H1 (cell line): ENCODE measurements at places on chromosomes 6 and 20.

DNA sequence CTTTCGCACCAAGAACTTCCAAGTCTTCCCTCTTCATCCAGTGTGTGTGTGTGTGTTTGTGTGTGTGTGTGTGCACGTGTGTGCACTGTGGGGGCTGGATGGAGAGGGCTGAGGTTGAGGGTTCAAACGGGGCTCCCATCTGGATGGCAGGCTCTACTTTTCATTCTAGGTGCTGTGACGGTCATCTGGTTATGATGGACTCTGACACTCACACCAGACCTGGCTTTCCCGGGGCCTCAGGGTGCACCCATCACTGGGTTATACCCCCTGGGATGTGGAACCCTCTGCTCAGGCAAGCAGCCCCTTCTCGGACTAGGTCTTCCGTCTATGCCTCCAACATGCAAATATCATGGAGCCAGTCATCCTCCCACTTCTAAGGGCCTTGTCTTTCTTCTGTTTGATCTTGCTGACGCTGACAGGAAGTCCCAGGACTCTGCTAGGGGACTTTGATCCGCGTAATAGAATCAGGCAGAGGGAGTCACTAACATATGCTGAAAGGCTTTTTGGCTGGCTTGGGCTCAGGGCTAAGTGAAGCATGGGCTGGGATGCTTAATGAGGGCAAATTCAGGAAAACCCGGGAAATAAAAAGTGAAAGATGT lies 313.6 kb downstream of the CDC5L start:
- no peak for DNase-seq

- DNase-seq: no peak
Measured at GRCh38 chr20:8389381-8390036, 257.4 kb downstream of the PLCB1 start.

- DNase-seq: no peak
Measured at GRCh38 chr6:148657048-148657447, 89.8 kb upstream of the UST start.

DNA sequence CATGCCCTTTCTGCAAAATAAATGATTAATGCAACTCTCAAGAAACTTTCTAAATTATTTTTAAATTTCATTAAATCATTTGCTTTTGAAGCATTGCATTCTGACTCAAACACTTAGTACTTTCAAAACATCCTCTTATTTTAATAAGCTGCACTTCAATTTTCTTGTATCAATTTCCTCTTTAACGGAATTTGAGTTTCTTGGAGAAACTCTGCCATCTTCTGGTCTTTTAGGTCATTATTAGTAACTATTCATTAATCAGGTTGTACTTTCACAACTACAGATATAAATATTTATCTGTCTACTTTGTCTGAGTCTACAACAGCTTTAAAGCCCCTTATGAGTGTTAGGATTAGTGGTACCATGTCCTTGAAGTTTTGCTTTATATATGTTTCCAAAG lies 30.2 kb downstream of the TMX4 start:
- no peak for DNase-seq
